Nephron progenitor cell (in vitro differentiated cells): ENCODE measurements at places on chromosomes 6 and 20.

DNA sequence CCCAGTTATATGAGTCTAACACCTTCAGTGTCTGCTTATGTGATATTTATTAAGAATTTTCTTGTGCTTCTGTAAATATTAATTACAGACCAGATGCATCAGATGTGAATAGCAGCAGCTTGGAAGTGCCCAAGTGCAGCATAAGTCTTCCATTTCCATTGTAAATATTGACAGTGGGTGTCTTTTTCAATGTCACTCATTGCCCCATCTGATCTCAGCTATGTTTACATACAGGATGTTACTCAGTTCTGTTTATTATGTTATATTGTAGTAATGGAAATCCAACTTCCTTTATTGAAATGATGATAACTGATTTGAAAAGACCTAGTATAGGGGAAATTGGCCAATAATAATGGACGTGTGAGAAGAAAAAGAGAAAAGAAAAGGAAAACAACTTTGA is 296.7 kb downstream of the SAMD5 start:
- no peak for DNase-seq

DNA sequence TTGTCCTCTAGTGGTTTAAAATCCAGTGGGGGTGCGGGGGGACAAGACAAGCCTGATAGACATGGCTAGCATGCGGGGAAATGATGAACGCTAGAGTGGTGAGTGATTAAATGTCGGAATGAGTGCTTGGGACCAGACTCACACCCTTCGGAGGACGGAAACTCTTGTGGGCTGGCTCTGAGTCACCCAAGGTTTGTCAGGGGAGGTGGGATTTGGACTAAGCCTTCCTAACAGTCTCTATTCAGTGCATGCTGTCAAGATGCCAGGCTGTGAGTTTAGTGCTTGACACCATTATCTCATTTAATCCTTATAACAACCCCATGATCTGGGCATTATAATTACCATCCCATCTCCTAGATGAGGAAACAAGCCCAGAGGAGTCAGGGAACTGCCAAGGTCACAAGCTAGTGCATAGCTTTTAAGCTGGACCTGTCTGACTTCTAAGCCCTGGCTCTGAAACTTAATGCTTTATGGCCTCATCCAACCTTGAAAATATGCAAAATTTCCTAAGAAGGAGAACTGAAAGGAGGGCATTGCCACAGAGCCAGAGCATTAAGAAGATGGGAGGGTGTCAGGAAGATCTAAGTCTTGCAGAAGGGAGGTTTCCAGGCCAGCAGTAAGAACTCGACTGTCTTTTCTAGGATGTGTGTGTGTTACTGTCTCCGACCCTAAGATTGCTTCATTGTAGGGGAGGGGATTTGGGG is 168.7 kb upstream of the LRFN2 start:
- DNase-seq: no peak

- DNase-seq: no peak
Observed at GRCh38 chr6:96812077-96812703, 25.1 kb downstream of the GPR63 start.

DNA sequence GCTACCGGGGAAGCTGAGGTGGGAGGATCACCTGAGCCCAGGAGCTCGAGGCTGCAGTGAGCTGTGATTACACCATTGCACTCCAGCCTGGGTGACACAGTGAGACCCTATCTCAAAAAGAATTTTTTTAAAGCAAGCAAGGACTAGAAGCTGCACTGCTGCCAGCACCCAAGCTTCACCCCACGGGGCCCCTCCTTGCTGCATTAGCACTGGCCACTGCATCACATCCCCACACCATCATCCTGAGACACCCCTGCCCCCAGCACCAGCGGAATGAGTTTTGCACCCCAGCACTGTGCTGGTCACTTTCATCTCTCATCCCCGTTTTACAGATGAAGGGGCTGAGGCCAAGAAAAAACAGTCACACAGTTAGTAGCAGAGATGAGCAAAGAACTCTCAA is 30.9 kb downstream of the TBC1D7 start:
- no peak for DNase-seq

GRCh38 chr6:131061041-131061750 is 1.8 kb downstream of the EPB41L2 start:
- no peak for DNase-seq

- DNase-seq: no peak
Observed at GRCh38 chr6:15403094-15403755, 157.4 kb downstream of the JARID2 start.

GRCh38 chr20:37421060-37421905 is 75.3 kb downstream of the SRC start:
- no peak for DNase-seq

DNA sequence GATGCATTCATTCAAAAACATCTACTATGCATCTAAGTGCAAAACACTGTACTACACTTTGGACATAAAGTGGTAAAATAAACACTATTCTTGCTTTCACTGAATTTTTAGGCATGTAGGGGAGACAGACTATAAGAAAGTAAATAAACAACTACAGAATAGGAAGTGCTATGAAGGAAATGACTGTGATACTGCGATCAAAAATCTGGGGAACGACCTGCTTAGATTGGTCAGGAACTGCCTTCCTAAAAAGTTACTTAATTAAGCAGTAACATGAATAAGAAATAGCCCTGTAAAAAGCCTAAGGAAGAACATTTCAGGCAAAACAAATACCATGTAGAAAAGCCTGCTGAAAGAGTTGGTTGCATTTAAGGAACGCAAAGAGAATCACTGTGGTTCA is 50.6 kb downstream of the HACE1 start:
- no peak for DNase-seq

DNA sequence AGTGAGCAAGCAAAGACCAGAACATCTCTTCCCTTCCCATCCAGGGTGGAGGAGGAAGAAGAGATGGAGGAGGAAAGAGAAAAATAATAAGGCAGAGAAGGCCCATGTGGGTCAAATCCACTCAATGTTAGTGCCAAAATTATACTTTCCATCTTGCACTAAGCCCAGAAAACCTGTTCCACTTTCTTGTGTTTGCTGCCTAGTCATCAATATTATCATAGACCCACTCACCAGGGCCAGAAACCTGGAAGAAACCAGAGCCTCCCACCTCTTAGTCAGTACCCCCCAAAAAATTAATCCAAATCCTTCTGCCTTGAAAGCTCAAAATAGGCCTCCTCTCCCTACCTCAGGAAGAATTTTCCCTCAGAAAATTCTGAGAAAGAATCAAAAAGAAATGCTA is 171.1 kb downstream of the SOD2 start:
- DNase-seq: no peak

DNA sequence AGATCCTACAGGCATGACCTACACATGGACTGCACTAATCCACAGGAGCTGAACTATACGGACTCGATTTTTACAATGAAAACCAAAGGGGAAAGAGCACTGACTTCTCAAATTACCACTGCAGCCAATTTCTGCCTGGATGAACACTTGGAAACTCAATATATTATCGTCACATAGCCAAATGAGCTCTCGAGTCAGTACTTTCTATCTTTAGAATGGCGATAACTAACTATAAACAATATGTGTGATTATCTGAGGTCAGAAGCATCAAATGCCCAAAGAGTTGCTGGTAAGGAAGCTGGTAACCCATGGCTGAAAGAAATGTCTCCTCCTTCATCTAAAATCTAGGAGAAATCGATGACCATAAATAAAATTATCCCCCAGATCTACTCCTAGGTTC is 86.7 kb downstream of the KIF16B start:
- DNase-seq: no peak

GRCh38 chr20:17421493-17421892 is 109.7 kb downstream of the BFSP1 start:
- DNase-seq: no peak

GRCh38 chr6:72748759-72749158 is 126.9 kb downstream of the KCNQ5 start:
- DNase-seq: no peak

GRCh38 chr6:12545619-12546409 is 170.8 kb upstream of the PHACTR1 start:
- no peak for DNase-seq

DNA sequence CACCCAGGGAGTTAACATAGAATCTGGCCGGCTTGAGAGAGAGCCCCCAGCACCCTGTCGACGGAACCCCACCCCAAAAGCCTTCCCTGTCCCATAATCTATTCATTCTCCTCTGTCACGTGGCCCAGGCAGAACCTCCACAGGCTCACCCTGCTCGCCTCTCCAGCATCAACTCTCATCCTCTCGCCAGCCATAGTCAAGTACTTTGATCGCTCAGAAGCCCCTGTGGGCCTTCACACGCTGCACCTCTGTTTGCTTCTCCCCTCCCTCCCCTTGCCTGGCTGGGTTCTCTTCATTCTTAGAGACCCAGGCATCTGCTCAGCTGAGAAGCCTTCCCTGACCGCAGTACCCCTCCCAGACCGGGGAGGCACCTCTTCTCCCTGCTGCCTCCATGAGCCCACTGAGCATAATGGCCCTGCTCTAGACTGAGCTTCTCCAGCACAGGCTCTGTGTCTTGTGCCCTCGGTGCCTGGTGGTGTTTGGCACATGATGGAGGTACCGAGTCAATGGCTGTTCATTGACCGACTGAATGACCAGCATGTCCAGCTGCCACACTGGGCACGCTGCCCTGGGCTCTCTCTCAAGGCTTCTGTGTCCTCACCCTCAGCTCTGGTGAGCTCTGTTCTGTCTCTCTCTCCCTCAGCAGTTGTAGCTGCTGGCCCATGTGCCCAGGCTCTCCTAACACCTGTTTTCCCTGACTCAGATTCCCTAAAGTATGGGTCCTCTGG is 33.7 kb downstream of the PKIG start:
- no peak for DNase-seq

- no peak for DNase-seq
Observed at GRCh38 chr20:41512624-41513023, 105.6 kb downstream of the CHD6 start.

GRCh38 chr20:48335308-48336050 is 492.3 kb downstream of the PREX1 start:
- no peak for DNase-seq

DNA sequence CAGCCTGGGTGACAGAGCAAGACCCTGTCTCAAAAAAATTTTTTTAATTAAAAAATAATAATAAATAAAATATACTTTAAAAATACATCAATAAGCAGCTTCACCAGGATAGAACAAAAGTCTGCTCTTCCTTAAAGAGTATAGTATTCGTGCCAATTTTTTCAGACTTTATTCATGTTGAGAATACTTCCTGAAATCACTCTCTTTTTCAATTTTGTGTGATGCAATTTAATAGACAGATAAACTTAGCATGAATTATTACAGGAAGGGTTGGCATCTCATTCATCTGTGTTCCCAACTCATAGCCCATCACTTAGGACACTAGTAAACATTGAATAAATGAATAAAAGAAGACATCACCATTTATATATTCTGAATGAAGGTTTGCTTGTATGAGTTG is 52.4 kb downstream of the IPCEF1 start:
- no peak for DNase-seq

GRCh38 chr20:6580486-6580885 is 187.0 kb upstream of the BMP2 start:
- DNase-seq: no peak

DNA sequence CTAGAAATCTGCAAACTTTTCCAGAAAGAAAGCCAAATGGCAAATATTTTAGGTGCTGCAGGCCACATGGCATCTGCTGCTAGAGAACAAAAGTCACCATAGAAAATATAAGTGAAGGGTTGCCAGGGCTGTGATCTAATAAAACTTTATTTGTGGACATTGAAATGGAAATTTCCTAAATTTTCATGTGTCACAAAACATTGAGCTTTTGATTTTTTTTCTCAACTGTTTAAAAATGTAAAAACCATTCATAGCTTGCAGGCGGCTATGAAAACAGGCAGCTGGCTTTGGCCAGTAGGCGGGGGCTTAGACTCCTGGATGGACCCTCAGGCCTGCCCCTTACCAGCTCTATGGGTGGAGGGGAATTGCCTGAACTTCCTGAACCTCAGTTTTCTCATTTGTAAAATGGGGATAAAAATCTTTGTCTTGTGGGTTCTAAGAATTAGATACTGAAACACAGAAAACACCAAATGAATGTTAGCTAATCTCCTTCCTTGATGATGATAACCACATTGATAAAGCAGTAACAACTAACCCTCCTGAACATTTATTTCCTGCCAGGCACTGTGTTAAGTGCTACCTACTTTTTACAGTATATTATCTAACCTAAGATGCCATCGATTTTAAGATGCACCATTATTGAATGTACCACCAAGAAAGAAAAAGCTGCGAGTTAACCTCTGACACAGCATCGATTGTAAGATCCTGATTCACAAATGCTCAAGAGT is 85.5 kb downstream of the SLC22A23 start:
- DNase-seq: no peak

DNA sequence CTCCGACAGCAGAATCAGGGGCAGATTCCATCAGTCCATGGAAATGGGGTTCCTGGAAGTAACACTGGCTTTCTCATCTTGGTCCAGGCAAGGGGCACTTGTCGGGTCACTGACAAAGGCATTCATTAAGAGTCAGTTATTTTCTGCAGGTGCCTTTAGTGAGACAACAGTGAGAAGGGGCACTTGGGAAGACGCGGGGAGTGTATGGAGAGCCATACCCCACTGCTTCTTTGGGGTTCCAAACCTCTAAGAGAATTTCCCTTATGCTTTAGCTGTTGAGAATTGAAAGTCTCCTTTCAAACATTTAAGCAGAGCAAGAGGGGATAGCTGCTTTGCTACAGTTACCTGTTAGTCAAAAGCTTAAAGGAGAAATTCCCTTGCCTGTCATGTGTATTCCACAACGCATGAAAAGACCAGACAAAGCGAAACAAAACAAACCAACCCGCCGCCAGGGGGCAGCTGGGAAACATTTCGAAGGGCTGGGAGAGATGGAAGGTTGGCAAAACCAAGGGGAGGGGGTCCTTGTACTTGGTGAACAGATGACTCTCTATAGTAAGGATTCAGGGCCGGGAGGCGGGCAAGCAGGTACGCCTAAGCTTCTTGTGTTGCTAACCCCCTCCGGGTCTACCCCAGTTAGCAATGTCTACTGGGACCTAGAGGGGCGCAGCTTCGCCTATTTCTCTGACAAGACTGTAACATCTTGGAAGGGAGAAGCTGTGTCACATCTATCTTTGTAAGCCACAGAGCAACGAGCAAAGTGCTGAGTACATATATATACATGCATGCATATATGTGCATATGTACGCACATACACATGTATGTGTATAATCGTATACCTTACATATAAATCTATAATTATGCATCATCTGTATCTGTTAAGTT is 474.9 kb upstream of the AGPAT4 start:
- peak; percentile 85 for DNase-seq

DNA sequence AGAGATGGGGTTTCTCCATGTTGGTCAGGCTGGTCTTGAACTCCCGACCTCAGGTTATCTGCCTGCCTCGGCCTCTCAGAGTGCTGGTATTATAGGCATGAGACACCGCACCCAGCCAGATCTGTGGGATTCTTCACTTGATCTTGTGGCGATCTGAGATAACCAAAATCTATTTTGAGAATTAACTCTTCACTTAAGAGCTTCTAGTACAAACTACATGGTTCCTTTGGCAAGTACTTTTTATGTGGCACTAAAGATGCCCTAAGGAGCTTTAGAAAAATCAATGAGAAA is 37.8 kb upstream of the TFB1M start:
- DNase-seq: no peak

- DNase-seq: no peak
Observed at GRCh38 chr6:169452117-169452868, 198.6 kb upstream of the THBS2 start.

GRCh38 chr20:29085625-29086024 is 2171.8 kb upstream of the DEFB115 start:
- DNase-seq: no peak
